NCI-H1092 treated with DMSO at 0.1 percent for 48 hours (cell line): ENCODE measurements at places on chromosomes 3 and 15.

DNA sequence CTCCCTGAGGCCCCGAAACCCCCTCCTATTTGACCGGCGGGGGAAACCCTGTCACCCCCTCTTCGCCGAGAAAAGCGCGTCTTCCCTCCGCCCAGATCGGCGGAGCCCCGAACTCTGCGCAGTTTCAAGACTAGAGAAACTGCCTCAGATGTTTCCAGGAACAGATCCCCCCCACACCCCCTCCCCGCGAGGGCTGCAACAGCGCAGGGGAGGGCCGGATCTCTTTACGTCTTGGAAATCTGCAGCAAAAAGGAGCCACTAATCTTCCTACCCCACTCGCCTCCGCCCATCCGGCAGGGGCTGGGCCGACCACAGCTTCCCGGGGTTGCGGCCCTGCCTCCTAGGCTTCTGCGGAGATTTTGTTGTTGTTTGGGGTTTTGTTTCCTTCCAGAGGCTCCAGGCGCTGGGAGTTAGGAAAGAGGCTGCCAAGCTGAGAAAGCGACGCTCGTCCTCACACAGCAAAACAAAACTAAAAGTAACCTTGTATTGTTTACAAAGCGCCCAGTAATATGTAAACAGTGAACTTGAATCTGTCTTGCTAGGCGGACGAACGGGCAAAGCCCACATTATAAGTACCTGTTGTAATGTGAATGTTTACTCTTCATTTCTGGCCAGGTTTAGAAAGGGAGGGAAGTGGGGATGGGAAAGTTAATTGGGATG is 2.2 kb downstream of the FOXB1 start:
- DNase-seq = no peak

- DNase-seq = no peak
These were observed 85.4 kb downstream of the ABHD5 start for GRCh38 chr3:43776101-43776500.

DNA sequence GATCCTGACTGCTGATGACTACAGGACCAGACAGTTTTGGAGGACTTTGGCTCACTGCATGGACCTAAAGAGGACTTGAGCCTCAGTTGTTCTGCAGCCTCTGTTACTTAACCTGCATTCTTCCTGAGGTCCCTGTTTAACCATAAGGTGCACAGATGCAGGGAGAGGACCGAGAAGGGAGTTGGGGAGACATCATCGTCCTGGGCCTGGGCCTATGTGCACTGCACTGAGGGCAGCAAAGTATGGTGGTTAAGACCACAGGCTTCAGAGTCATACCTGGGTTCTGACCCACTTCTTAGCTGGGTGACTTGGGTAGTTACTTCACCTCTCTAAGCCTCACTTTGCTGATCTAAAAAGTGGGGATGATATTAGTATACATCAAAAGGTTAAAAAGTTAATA is 21.9 kb downstream of the KY start:
- no peak for DNase-seq

DNA sequence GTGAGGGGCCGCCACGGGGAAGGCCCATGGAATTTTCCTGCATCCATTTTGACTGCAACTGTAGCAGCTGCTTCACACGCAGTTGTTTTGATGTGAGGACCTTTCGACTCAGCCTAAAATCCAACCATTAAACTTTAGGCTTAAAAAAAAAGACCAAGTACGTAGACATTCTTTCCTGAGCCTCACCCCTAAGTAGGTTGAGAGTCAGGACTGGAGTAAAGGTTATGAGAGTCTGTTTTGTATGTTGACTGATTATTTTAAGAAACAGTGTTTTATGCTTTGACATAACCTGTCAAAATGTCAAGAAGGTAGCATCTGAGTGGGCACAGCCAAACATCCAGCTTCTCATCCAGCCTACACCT is 45.7 kb upstream of the AMOTL2 start:
- peak; percentile 7 for DNase-seq

GRCh38 chr3:4954256-4955000 is 24.8 kb upstream of the BHLHE40 start:
- no peak for DNase-seq

DNA sequence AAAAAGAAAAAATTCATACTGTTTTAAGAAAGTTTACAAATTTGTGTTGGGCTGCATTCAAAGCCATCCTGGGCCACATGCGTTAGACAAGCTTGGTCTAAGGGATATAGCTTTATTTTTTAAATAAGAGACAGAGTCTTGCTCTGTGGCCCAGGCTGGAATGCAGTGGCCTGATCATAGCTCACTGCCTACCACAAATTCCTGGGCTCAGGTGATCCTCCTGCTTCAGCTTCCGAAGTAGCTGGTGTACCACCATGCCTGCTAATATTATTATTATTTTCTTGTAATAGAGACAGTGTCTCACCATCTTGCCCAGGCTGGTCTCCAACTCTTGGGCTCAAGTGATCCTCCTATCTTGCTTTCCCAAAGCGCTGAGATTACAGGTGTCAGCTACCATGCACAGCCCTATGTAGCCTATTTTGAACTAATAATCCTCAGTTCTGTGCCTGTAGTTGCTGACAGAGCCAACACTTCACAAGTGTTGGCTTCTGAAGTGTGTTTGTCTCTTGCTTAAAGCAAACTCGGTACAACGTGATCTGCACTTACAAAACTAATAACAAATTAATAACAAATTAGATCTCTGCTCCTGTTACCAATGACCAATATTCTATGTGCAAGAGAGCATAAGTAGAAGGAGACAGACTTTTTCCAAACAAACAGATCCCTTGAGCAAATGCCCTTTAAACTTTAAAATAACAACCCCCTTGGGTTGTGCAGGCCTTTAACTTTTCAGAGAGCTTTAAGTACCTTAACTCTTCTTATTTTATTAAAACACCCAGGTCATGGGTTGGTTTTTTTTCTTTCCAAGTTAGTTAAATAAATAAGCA is 135.2 kb downstream of the VGLL4 start:
- DNase-seq = no peak
